ENCODE measurements at places on chromosomes 7 and 10. TPM values are rescaled to one million over a fixed set of nuclear protein-coding genes. Genes with fewer than 3 reads are reported as not detected.

DNA sequence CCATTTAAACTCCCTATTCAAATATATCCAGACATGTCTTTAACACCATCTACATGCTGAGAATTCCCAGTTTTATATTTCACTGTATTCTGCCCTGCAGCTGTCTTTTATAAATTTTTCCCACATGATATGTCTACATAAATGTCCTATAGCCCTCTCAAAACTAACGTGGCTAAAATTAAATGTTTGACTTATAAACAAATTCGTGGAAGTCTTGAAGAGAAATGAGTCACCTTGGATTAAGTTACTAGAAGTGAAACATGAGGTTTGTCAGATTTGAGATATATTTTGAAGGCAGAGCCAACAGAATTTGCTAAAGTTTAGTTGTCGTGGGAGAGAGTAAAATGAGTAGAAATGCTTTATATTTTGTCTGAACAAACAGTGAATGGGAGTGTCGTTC, 386.9 kb upstream of the CNTNAP2 start:
- DNase-seq: no peak

The ANXA8L1 gene
- 321 TPM for total RNA-seq

- no peak for DNase-seq
These were observed 10.9 kb downstream of the MARVELD1 start for GRCh38 chr10:97724341-97724941.

GRCh38 chr7:128203047-128203491, 38.0 kb upstream of the LEP start:
- DNase-seq: no peak

- DNase-seq: no peak
These were observed 118.6 kb upstream of the PARD3 start for GRCh38 chr10:34933676-34934075.

- no peak for DNase-seq
These were observed 127.8 kb upstream of the ADCY1 start for GRCh38 chr7:45446195-45446944.

GRCh38 chr10:34297541-34298345, 517.4 kb downstream of the PARD3 start:
- no peak for DNase-seq

DNA sequence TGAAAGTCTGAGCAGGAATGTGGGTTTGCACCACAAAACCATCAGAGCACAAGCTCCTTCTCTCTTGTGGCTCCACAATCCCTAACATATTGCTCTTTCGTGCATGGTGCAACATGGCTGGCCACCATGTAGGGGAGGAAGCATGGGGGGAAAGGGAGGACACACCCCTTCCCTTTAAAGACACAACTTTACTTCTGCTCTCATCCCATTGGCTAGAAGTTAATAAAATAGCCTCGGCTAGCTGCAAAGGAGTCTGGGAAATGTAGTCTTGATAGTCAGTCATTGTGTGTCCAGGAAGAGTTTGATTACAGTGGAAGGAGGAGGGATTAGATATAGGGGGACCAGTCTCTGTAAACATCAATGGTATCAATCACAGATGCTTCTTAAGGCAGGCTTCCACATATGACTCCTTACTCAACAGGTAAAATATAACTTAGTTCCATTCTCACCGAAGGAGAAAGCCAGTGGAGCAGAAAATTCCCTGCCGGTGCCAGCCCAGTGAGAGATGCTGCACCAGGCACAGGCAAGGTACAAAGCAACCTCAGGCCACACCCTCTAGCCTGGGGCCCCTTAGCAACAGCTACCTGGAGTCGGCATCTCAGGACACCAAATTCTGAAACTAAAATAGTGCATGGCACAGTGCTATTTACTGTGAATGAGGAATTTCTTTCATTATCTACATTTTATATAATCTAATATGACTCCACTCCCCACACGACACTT, 124.7 kb upstream of the CTBP2 start:
- DNase-seq: no peak

The PLXDC2 gene
- total RNA-seq: 50.4 TPM

DNA sequence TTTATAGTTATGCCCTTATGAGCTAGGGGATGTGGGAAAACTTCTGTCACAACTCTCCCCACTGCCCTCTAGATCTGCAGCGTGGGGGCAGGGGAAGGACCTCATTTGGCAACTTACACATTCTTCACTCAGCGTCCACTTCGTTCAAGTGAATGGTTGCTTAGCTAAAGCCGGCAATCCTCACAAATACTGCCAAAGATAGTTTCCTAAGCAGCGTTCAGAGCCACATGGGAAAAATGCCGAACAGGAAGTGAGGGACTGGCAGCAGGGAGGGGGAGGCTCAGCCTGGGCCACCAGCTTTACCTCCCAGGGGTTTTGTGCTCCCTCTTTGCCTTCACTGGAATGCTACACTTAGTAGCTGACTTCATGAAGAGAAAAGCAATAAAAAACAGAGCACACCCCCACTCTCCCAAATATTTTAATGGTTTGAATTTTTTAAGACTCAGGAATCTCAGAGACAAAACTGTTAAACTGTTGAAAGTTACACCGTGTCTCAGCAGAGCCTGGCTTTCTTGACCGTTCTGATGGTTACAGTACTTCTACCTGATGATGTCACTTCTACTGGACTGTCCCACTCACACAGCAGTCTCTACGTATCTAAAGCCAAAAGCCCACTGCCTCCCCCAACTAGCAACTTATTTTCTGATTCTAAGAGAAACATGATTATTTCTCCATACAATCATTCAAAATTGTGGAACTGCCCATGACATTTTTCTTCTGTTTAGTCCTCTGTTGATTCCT, 10.4 kb downstream of the GRM3 start:
- no peak for DNase-seq

DNA sequence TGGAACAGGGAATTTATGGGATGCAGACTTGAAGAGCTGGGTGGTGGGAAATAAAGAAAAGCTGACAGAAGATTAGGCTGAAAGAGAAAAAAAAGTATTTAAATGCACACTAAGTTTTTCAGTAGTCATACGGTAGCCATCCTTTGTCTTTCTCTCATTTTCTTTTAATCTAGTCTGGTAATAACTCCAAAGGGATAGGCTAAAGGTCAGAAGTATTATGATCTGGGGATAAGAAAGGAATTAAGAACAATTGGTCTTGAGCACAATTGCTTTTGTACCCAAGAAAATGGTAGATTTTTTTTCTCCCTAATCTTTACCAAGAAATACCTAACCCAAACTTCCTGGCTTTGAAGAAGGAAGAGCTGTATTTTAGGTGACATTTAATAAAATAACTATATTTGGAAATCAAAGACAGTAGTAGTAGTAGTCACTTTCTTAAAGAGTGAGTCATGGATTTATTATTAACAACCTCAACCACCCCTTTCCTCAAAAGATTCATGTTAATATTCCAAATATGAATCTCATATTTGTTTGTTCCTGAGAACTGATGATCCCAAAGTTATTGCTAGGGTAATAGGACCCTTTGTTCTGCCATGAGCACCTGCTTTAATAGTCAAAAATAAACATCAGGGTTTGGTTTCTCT, 120.2 kb upstream of the ODAD2 start:
- DNase-seq: no peak

The TSPAN13 gene
- 16.7 TPM for total RNA-seq

The PODXL gene
- total RNA-seq: 6.4 TPM

- DNase-seq: no peak
These were observed 890.2 kb upstream of the KCND2 start for GRCh38 chr7:119382726-119383125.

The SPDYE2B gene
- not detected for total RNA-seq

- peak; percentile 67 for DNase-seq
These were observed 7.6 kb upstream of the ORAI2 start for GRCh38 chr7:102425639-102426267.

GRCh38 chr7:39313974-39314373, 252.2 kb upstream of the YAE1 start:
- DNase-seq: no peak

GRCh38 chr10:15585303-15585715, 134.4 kb downstream of the ITGA8 start:
- no peak for DNase-seq

- no peak for DNase-seq
These were observed 26.1 kb downstream of the DIP2C start for GRCh38 chr10:663466-663751.

The POU6F2 gene
- not detected for total RNA-seq

The INMT gene
- 4.6 TPM for total RNA-seq

GRCh38 chr10:12971001-12971788, 30.3 kb downstream of the CCDC3 start:
- DNase-seq: no peak

GRCh38 chr7:1124816-1125602, 35.0 kb downstream of the ZFAND2A start:
- DNase-seq: no peak

- DNase-seq: no peak
These were observed 101.8 kb upstream of the STRIP2 start for GRCh38 chr7:129332254-129333035.

DNA sequence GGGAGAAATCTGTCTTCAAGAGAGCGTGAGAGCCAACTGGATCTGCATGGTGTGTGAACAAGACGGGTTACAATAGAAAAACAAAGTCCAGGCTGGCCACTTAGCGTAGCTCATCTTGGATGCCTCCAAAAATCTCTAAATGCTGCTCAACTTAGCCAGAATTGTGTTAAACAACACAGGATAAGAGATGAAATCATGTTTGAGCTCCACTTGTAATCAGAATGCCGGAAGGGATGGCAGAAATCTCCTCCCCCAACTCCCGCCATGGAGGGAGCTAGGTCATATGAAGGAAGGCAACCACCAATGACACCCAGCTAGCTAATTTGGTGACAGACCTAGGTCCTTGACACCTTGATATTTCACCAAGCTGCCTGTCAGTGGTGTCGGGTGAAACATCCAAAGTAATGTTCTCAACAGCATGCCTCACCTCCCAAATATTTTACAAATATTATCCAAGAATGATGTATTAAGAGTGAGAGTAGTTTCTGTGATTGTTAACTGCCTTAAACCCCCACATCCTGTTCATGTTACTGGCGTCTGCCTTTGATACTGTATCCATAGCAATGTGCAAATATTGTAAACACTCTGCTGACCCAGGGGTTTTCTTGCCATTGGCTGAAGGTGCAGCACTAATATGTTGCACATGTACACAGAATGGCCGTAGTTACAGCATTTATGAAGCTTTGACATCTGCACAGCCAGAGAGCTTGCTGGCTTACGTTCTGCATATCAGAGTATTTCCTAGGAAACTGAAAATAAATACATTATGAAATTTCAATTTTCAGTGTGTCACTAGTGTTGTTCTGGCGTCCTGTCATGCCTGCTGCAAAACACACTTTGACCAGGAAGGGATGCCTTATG, 25.8 kb downstream of the TMEM254 start:
- DNase-seq: no peak

Data from esophagus squamous epithelium (tissue), 5 donors.